Activated T-helper 1 cell treated with anti-CD3 and anti-CD28 coated beads, Interleukin-12 subunit alpha, Interleukin-12 subunit beta, Interleukin-2, Interleukin-4 antibody, amounts not matched to agents 30 ng/mL and 10 ng/mL and 1 ng/mL, durations not matched to agents 14 hours and 24 hours and 36 hours (primary cell): ENCODE measurements at places on chromosomes 4 and X. TPM values are rescaled to one million over a fixed set of nuclear protein-coding genes. Genes with fewer than 3 reads are reported as not detected.

Gene AMOT
- total RNA-seq: 1.3 and 1.9 TPM in 2 replicates

Gene PPEF1
- total RNA-seq: not detected in 2 replicates

Gene USP51
- 1.9 and 2.2 TPM in 2 replicates for total RNA-seq

- H3K27ac ChIP-seq: no peak overlapping the region
- DNase-seq: no peak
- H3K27me3 ChIP-seq: peaks cover 10% of the 10 kb centered on the region
- H3K36me3 ChIP-seq: no peaks in the 10 kb centered on the region
- H3K4me1 ChIP-seq: no peaks in the 10 kb centered on the region
- no peak overlapping the region for H3K4me3 ChIP-seq
These were observed 112.7 kb downstream of the HNRNPD start for GRCh38 chr4:82261084-82261483.

- no peak for DNase-seq
- no peaks in the 10 kb centered on the region for H3K4me1 ChIP-seq
- no peak overlapping the region for H3K4me3 ChIP-seq
- H3K36me3 ChIP-seq: no peaks in the 10 kb centered on the region
- H3K27ac ChIP-seq: no peak overlapping the region
- no peaks in the 10 kb centered on the region for H3K27me3 ChIP-seq
These were observed 104.9 kb downstream of the PCDH18 start for GRCh38 chr4:137427411-137427810.

DNA sequence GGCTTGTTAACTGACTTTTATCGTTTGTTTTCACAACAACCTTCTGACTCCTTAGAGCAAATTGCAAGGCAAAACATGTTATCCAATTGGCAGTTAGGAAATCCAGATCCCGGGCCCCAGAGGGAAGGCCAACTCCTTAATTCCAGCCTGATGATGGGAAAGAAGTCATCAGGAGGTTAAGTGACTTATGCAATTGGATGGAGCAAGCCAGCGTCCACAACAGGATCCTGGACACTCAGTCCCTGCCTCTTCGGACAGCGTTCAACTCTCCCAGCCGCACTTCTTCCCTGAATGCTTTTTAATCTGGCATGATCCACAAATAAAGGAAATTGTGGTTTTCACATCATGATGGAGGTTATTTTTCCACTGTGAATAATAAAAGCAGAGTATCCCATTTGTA lies 310.1 kb downstream of the RAB28 start:
- H3K4me1 ChIP-seq: no peaks in the 10 kb centered on the region
- H3K4me3 ChIP-seq: no peak overlapping the region
- no peak overlapping the region for H3K27ac ChIP-seq
- H3K27me3 ChIP-seq: no peaks in the 10 kb centered on the region

DNA sequence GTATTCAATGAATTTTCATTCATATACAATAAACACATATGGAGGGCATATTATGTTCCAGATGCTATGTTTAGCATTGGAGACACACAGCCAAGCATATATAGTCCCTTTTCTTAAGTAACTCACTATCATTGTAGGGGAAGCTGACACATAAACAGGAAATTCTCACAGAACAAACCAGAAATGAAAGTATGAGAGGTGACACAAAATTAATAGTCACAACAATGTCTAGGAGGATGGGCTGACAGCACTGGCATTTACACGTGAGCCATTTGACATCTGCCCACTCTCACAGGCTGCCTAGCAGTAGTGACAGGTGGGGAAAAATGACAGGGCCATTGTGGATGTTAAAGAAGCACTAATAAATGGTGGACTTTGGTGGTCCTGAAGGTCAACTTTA lies 2.6 kb upstream of the CNOT6L start:
- H3K4me3 ChIP-seq: peak overlapping the region; percentile 91
- DNase-seq: peak; percentile 14
- H3K27ac ChIP-seq: peak overlapping the region; percentile 99
- H3K27me3 ChIP-seq: peaks cover 5% of the 10 kb centered on the region
- H3K4me1 ChIP-seq: peaks cover 34% of the 10 kb centered on the region

Gene S100P
- total RNA-seq: 1.7 and 1.9 TPM in 2 replicates

Gene SYP
- total RNA-seq: 2.9 and 3.3 TPM in 2 replicates
